Progenitor cell of endocrine pancreas (in vitro differentiated cells): ENCODE measurements at places on chromosomes 12 and 14. TPM values are rescaled to one million over a fixed set of nuclear protein-coding genes. Genes with fewer than 3 reads are reported as not detected.

The CHD8 gene
- 147 and 149 TPM in 2 replicates for total RNA-seq

GRCh38 chr12:63389211-63389610 lies 238.2 kb upstream of the AVPR1A start:
- no peaks in the 10 kb centered on the region for H3K27me3 ChIP-seq
- no peak overlapping the region for H3K4me3 ChIP-seq
- DNase-seq: no peak
- peaks cover 4% of the 10 kb centered on the region for H3K4me1 ChIP-seq
- no peak overlapping the region for H3K27ac ChIP-seq

The PMCH gene
- total RNA-seq: not detected in 2 replicates

GRCh38 chr14:52355016-52355431 lies 40.9 kb downstream of the PTGER2 start:
- no peak for DNase-seq
- peaks cover 15% of the 10 kb centered on the region for H3K4me1 ChIP-seq
- H3K36me3 ChIP-seq: no peaks in the 10 kb centered on the region
- H3K27ac ChIP-seq: no peak overlapping the region

The RBM23 gene
- 110 and 118 TPM in 2 replicates for total RNA-seq

The APEX1 gene
- 309 and 322 TPM in 2 replicates for total RNA-seq

DNA sequence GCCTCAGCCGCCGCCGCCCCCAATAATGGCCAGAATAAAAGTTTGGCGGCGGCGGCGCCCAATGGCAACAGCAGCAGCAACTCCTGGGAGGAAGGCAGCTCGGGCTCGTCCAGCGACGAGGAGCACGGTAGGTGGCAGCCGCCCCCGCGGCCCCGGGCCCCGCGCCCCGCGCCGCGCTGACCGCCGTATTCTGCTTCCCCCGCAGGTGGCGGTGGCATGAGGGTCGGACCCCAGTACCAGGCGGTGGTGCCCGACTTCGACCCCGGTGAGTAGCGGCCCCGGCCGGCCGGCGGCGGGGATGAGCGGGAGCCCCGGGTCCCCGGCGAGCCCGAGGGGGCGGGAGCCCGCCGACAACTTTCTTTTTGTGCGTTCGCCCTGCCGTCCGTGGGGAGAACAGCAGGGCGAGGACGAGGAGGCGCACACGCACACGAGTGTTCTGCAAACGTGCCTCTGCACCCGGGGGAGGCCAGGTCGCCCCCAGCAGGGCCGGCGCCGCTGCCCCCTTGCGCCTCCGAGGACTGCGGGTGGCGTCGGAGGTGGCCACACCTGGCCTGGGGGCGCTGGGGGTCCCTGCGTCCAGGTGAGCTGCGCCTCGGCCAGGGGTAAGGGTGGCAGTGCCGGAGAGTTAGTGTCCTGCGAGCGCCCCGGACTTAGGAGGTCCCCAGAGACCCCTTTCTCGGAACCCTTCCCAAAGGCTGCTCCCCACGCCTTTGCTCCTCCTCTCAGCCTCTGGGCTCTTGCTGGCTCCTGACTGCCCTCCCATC lies 794 bp downstream of the RCOR1 start:
- peak overlapping the region; percentile 88 for H3K27ac ChIP-seq
- H3K36me3 ChIP-seq: peaks cover 2% of the 10 kb centered on the region
- H3K4me1 ChIP-seq: peaks cover 31% of the 10 kb centered on the region
- peak; percentile 52 for DNase-seq
- H3K4me3 ChIP-seq: peak overlapping the region; percentile 90

The ADAM20 gene
- 1.0 and 1.3 TPM in 2 replicates for total RNA-seq

The NID2 gene
- 2.1 and 3.3 TPM in 2 replicates for total RNA-seq

The HIF1A gene
- total RNA-seq: 137 and 141 TPM in 2 replicates

The TNFAIP2 gene
- total RNA-seq: 17.8 and 19.6 TPM in 2 replicates

DNA sequence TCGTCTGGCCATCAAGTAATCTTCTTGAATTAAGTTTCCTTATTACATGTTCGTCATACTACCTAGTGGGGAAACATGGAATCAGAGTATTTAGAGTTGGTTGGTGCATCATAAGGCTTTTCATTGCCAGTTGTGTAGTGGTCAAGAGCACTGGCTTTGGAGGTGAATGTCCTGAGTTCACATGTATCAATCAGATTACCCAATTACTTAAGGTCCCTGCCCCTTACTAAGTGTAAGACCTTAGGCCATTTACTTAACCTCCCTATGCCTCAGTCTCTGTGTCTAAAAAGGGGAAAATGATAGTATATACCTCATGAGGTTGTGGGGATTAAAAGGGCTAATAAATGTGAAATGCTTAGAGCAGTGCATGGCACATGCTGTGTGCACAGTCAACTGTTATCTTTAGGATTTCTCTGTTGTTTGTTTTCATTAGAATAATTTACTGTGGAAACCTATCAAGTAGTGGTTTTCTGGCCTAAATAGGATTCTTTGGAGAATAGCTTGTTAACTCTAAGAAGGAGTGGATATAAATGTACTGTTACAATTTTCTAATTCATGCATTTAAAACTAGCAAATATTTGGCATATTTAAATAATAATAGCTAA lies 27.0 kb downstream of the MSRB3 start:
- H3K36me3 ChIP-seq: no peaks in the 10 kb centered on the region
- no peak overlapping the region for H3K27ac ChIP-seq
- H3K27me3 ChIP-seq: no peaks in the 10 kb centered on the region
- H3K4me3 ChIP-seq: no peak overlapping the region
- DNase-seq: no peak
- peaks cover 13% of the 10 kb centered on the region for H3K4me1 ChIP-seq

DNA sequence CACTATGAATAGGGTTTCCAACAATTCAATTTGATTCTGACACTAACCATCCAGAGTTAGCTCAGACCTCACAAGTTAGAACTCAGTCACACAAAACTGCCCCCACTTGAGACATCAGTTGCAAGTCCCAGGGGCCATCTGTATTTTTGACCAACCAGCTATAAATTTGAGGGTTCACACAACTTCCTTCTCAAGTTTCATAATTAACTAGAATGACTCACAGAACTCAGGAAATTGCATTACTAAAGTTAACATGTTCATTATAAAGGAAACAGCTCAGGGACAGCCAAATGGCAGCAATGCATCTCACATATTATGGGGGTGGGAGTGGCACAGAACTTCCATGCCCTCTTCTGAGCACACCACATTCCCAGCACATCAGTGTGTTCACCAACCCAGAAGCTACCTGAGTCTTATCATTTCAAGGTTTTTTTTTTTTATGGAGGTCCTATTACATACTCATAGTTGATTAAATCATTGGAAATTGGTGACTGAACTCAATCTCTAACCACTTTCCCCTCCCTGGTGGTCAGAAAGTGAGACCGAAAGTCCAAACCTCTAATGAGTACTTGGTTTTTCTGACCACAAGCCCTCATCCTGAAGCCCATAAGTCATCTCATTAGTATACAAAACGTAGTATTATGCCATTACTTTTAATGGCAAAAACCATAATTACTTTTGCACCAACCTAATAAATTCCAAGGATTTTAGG lies 1721.5 kb upstream of the SEL1L start:
- no peaks in the 10 kb centered on the region for H3K36me3 ChIP-seq
- no peaks in the 10 kb centered on the region for H3K27me3 ChIP-seq
- H3K27ac ChIP-seq: no peak overlapping the region
